ENCODE measurements at places on chromosomes 7 and 10.

DNA sequence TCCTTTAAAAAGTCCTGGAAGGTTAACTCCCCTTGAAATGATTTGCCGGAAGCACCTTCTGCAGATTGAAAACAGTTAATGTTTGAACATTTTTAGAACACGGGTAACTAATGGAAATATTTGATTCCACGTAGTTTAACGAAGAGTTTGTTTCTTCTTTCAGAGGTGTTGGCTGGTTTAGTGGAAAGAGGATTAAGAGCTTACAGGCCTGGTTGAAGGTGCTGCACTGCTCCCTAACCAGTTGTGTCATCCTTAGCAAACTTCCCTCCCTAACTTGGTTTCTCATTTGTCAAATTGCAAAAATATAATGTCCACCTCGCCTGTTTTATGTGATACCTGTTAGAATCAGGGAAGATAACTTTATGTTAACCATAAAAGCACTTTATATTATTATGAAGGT is 243.0 kb upstream of the FZD8 start:
- DNase-seq: no peak

- no peak for DNase-seq
Observed at GRCh38 chr7:127900141-127900540, 131.1 kb downstream of the LRRC4 start.

DNA sequence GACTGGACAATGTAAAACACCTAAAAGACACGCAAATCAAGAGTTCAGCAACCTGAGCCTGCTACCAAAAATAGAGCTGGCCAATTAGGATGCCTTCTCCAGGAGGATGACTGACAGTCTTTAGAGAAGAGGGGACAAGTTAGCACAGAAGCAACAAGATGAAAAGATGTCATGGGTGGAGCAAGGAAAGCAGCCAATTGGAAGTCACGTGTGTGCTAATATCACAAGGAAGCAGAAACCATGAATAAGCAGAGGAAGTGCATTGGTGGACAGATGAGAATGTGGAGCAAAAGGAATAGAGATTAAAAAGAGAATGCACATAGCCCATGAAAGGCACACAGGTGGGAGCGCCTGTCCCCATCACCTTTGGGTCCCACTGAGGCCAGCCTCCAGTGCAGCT is 148.1 kb downstream of the SLC25A13 start:
- no peak for DNase-seq

GRCh38 chr10:13528123-13528874 is 515 bp downstream of the BEND7 start:
- no peak for DNase-seq

DNA sequence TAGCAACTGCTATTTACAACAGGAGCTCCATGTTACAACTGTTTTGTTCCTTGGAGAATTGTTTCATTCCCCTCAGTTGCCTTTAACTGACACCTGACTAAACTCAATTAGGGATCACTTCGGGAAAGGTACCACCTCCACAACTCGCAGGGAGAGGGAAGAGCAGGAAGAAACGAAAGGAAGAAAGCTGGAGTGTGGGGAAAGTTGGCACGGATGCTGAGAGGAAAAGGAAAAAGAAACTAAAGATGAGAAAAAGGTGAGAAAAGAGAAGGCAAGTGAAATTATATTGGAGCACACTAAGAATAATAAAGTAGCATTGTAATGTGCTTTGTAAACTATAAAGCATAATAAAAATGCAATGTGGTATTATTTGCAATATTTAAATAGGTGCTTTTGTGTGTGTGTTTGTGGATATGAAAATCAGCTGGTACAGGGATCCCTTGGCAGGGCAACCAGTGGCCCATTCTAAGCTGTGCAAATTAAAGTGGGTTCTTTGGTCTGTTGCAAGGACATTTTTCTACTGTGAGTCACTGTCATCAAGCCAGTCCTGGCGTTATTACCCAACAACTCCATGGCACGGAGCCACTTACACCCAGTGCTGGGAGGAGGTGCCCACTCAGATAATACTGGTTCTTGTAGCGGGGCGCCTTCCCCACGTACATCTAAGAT is 45.9 kb downstream of the HIPK2 start:
- DNase-seq: no peak

DNA sequence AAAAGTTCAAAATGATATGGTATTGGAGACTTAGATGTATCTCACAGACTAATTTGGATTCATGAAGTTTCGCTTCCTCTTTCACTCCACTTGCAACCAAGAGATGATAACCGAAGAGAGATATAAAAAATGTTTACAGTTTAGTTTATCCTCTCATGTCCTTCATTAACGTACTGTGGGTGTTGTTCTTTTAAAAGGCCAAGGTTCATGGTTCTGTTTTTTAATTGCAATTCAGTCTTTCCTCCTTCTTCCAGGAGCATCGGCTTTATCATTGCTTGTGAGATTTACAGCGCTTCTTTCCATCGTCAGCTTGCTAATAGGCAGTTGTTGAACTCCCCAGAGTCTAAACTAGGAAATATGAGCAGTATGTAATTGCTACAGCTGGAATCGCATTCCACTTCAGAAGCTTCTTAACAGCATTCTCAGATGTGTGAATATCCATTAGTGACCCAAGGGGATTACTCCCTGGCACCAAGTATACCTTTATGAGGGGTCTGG is 75.9 kb upstream of the HGF start:
- DNase-seq: no peak

DNA sequence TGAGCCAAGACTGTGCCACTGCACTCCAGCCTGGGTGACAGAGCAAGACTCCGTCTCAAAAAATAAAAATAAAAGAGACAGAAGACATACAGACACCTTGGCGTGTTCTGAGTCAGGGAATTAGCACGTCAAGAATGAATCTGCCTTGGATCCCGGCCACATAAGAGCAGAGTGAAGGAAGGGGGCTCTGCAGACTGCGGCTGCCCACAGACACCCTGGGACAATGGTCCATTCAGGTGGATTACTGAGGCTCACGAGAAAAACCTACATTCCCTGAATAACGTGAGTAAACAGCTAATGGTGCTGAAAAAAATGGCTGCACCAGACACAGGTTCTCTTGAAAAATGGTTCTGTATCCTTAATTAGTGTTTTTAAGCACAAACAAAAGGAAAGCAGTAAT is 100.1 kb upstream of the FGFR2 start:
- DNase-seq: no peak

GRCh38 chr10:78342827-78343653 is 309.4 kb downstream of the RPS24 start:
- no peak for DNase-seq

GRCh38 chr7:124635416-124635815 is 130.2 kb downstream of the GPR37 start:
- no peak for DNase-seq

DNA sequence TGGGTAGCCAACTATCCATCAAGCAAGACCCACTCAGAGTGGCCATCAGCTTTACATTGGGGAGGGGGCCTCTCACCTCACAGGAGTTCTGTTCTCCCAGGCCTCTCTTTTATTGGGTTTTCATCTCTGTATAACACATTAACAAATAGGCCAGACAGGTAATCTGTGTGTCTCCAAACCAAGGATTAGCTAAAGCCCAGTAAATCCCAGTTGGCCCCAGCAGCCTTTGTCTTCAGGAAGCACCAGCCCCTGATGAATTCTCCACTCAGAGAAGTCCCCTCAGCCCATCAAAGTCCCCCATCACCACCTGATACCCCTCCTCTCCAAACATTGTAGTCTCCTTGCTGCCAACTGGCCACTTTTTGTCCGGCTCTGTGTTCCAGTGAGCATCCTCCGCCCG is 16.9 kb upstream of the SLF2 start:
- no peak for DNase-seq

GRCh38 chr7:129990403-129991192 is 37.8 kb upstream of the UBE2H start:
- DNase-seq: no peak

- DNase-seq: no peak
Observed at GRCh38 chr7:5266191-5267028, 16.3 kb upstream of the SLC29A4 start.

DNA sequence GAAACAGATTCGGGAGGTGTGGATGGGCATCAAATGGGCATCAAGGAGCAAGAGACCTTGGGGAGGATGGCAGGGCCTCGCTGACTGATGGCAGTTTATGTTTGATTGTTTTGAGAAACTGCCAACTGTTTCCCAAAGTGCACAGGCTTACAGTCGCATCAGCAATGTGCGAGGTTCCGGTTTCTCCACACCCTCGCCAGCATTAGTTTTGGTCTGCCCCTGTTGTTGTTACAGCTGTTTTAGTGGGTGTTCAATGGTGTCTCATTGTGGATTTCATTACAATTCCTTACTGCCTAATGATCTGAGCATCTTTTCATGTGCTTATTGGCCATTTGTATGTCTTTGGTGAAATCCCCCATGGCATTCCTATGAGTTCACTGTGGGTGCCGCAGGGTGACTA is 24.4 kb downstream of the AKR1E2 start:
- DNase-seq: no peak

GRCh38 chr7:69457595-69458504 is 140.4 kb upstream of the AUTS2 start:
- no peak for DNase-seq

- DNase-seq: no peak
Observed at GRCh38 chr10:85650791-85651496, 715.7 kb downstream of the GRID1 start.

- DNase-seq: no peak
Observed at GRCh38 chr7:51645702-51646298, 329.2 kb upstream of the COBL start.

- DNase-seq: no peak
Observed at GRCh38 chr10:109215291-109216075, 707.8 kb downstream of the XPNPEP1 start.

DNA sequence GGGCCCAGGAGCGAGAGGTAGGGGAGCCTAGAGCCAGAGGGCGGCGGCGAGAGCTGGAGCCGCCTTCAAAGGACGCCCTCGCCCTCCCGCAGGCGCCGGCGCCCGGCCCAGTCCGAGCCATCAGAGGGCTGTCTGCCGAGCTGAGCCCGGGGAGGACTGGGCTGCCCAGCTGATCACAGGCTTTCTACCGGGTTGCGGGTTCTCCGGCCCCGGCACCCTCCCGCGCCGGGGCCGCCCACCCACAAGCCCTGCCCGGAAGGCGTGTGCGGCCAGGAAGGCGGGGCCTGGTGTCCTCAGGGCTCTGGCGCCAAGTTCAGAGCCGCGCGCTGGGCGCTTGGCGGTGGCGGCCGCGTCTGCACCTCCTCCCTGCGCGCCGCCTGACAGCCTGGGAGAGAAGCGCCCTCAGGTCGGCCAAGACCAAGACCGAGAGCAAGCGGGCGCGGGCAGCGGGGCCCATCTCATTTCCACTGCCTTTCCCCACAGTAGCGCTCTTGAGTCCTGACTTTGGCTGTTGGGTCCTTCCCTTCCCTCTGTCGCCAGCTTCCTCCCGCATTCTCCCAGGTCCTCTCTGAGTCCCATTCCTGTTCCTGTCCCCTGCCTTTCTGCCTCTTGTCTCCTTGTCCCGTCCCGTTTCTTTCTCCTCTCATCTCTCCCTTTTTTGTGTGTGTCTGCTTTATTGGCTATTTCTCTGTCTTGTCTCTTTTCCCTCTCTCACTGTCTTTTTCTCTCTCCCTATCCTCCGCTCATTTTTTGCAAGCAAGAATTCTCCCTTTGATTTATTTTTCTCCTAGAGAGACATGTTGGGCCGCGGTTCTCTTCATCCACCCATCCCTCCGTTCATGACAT is 60.6 kb upstream of the MSMB start:
- DNase-seq: no peak

DNA sequence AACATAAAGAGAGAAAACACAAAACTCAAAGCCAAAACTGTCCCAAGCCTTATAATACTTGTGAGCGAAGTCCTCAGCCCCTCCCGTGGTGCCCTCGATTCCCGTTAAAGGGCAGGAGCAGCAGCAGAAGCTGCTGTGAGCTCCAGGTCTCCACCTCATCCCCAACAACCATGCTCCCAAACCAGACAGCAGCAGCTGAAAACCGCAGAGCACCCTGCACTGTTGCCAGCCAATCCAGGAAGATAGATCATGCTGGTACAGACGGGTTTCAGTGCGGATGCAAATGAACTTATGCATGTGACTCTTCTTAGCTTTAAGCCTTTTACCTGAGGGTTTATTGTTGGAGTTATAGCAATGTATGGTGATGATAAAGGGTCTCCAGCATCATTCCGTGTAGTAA is 97.9 kb downstream of the DNAJB6 start:
- no peak for DNase-seq

DNA sequence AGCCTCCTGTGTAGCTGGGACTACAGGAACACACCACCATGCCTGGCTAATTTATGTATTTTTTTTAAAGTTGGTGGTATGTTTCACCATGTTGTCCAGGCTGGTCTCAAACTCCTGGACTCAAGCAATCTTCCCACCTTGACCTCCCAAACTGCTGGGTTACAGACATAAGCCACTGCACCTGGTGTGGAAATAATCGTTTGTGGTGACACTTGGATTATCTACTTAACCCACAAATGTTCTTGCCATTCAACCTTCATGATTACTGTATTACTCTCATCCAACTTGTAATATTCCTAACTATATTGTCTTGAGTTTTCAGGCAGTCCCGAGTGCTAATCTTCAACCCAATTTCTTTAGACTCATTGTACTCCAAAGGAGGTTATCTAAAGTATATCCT is 9.6 kb upstream of the SRGN start:
- DNase-seq: no peak

DNA sequence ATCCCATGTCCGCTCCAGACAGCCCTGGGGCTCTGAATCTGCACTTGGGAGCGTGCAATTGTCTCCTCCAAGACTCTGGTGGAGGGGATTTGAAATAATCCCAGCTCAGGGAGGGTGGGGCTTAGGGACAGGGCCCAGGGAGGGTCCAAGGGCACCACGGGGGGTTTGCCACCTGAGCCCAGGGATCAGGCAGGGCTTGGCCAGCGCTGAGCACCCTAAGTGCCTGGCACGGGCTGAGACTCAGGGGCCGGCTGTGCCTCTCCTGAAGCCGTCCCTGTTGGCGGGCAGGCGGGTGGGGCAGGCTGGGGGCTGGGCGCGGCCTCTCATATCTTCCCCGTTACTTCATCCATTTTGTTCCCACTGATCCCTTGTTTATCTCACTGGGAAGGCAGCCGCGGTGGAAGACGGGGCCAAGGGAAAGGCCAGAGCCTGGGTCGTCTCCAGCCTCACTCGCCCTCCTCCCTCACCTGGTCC is 41.8 kb upstream of the ELN start:
- DNase-seq: no peak

- DNase-seq: no peak
Observed at GRCh38 chr10:133299738-133300137, 8.9 kb downstream of the TUBGCP2 start.

DNA sequence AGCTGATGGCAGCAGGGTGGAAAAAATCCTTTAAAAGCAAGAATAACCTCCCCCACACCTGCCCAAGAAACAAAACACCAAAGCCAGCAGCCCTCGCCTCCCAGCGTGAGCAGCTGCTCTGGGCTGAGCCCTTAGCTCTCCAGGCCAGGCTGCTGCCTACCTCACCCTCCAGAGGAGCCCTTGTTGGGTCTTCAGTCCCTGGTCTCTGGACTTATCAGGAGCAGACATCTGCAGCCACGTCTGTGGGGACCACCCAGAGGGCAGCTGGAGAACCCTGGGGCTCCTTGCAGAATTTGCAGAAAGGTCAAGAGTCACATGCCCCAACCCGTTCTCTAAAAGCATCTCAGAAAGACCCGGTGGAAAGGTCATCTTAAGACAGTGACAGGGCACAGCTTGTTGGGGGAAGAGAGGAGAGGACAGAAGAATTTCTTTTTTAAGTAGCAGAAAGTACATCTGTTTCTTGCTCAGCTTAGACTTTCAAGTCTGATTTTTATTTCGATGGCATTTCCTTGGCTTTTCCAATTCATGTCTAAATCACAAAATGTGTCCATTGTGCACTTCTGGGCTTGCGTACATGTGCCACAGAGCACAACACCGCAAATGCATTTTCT is 425.7 kb upstream of the NFE2L3 start:
- DNase-seq: no peak
